ENCODE measurements at places on chromosomes 6 and 20. TPM values are rescaled to one million over a fixed set of nuclear protein-coding genes. Genes with fewer than 3 reads are reported as not detected.

The SLC29A1 gene
- total RNA-seq = 12.8 TPM

The LTA gene
- total RNA-seq = not detected

The FAM162B gene
- total RNA-seq = 0.92 TPM

The SLC22A1 gene
- 0.44 TPM for total RNA-seq

The RSPO4 gene
- not detected for total RNA-seq

The NHLRC1 gene
- total RNA-seq = 0.96 TPM

The BNIP5 gene
- not detected for total RNA-seq

The DLK2 gene
- total RNA-seq = 8.9 TPM

The VAPB gene
- 32.4 TPM for total RNA-seq

The CPXM1 gene
- total RNA-seq = 2.0 TPM

The TBX18 gene
- 1.6 TPM for total RNA-seq

The IP6K3 gene
- 0.08 TPM for total RNA-seq

The BANF2 gene
- not detected for total RNA-seq

The KIFC1 gene
- 19.0 TPM for total RNA-seq

DNA sequence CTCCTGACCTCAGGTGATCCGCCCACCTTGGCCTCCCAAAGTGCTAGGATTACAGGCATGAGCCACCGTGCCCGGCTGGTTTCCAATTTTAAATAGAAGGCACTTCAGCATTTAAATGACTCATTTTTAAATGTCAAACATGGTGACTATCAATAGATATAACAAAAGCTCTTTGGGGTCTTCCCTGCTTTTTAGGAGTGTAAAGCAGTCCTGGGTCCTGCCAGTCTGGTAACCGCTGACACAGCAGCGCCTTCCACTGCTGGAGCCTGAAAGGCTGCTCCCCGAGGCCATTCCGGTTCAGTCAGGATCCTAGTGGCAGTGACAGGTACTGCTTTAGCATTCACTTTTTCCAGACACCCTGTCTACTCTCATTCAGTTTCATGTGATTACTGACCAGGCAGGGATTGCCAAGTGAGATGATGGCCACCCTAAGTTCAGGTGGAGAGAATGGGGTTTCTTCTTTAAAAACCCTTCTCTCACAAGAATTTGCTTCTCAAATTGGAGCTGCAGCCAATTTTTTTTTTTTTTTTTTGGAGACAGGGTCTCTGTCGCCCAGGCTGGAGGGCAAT lies 5.1 kb downstream of the DIDO1 start:
- peak; percentile 63 for ATAC-seq

GRCh38 chr6:20409427-20409971 lies 7.8 kb downstream of the E2F3 start:
- no peak for ATAC-seq

GRCh38 chr20:36461600-36462439 lies 79.5 kb upstream of the MYL9 start:
- ATAC-seq = peak; percentile 0

- no peak for ATAC-seq
Observed at GRCh38 chr20:54083459-54083858, 13.1 kb upstream of the BCAS1 start.

GRCh38 chr6:133951881-133952814 lies 876 bp upstream of the TBPL1 start:
- ATAC-seq = peak; percentile 44

DNA sequence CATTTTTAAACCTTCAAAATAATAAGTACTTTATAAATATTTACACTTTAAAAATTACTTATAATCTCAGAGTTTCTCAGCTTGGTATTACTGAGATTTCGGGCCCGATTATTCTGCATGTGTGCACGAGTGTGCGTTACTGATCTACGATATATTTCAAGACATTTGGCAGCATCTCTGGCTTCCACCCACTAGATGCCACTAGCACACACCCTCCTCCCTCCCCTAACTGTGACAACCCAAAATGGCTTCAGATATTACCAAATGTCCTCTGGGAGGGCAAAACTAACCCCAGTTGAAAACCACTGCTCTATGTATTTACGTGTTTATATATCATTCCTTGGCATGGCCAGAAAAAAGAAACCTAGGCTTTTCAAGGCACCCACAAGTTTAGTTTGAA lies 95.9 kb downstream of the FYN start:
- no peak for ATAC-seq

DNA sequence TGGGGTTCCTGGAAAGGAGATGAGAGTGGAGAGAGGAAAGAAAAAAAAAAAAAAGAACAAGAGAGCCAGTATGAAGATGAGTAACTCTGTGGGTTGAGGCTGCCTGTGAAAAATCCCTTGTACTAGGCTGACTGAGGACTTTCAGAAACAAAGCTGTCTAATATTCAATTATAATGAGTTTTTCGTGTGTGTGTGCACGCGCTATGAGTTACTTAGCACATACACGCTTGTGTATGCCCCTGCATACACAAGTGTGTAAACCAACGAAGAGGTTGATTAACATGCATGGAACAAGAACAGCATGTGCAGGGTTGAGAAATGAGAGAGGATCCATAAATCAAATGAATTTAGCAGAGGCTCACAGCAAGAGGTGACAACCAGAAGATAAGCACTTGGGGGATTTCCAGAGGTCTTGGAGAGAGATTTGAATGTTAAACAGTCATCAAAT lies 4.8 kb upstream of the RBPJL start:
- ATAC-seq = no peak

DNA sequence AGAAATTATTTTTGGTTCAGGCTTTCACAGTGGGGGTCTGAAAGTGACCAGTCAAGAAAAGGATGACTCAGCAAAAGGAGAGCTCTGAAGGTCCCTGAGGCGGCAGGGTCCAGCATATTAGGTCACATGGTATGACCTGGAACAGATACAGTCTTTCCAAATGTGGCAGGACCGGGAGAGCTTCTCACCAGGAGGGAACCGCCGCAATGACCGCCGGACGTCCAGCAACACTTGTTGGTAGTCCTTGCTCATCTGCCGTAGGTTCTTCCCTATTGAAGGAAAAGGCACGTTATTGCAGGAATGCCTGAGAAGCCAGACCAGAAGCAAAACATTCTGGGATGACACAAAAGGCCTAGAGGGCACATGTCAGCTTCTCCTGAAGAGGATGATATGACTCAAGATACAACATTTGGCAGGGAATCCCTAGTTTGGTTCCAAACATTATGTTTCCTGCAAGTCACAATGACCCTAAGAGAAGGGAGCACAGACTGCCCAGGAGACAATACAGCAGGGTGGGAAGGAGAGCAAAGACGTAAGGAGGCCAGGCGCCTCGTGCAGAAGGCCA lies 17.4 kb downstream of the TBC1D20 start:
- no peak for ATAC-seq

GRCh38 chr6:150043501-150044412 lies 18.4 kb upstream of the RAET1L start:
- no peak for ATAC-seq

- no peak for ATAC-seq
Observed at GRCh38 chr6:74780831-74781230, 425.0 kb downstream of the COL12A1 start.

GRCh38 chr6:33481192-33481591 lies 26.8 kb downstream of the ZBTB9 start:
- ATAC-seq = no peak

DNA sequence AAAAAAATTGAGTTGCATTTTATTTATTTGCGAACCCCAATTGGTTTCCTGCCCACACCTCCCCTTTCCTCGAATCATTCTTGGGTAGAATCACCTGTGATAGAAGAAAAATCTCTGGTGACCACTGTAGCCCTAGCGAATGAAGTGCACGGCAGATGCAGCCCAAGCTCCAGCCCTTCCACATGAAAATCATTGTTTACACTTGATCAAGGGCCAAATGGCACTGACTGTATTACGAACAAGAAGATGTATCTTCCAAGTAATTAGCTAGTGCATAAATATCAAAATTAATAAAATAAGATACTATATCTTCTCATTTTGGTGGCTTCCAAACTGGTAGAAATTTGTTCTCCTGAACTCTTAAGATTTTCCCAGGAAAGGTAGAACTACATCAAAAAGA lies 93.4 kb upstream of the ARID1B start:
- ATAC-seq = no peak

DNA sequence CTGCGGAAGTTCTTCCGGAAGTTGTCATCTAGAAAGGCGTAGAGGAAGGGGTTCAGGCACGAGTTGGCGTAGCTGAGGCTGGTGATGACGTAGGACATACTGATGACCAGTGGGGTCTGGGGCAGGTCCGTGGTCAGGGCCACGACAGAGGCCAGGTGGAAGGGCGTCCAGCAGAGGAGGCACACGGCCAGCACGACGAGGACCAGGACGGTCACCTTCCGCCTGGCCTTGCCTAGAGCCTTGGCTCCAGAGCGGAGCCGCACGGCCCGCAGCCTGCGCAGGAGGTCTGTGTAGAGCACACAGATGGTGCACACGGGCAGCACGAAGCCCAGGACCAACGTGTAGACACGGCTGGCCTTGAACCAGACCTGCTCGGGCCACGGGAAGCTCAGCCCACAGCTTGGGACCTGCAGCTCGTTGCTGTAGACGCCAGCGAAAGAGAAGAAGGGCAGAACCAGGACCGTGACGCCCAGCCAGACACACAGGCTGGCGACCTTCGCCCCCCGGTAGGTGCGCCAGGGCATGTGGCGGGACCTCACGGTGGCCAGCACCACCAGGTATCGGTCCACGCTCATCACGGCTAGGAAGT lies 1.4 kb downstream of the NPBWR2 start:
- no peak for ATAC-seq

DNA sequence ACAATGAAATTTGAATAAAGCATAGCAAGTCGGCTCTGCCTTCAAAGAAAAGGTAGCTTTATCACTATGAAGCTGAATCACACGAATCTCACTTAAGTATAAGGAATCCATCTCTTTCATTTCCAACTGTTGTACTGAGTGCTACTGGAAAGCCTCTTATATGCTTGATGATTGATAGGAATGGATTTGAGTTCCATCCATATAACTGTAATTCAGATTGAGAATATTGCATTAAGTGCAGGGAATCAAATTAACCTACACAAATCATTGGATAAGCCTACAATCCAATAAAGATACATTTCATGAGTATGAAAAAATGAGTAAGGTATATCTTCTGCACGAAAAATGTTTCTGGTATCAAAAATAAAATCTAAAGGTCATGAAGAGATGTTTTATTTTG lies 444.8 kb upstream of the PLCB4 start:
- ATAC-seq = no peak

DNA sequence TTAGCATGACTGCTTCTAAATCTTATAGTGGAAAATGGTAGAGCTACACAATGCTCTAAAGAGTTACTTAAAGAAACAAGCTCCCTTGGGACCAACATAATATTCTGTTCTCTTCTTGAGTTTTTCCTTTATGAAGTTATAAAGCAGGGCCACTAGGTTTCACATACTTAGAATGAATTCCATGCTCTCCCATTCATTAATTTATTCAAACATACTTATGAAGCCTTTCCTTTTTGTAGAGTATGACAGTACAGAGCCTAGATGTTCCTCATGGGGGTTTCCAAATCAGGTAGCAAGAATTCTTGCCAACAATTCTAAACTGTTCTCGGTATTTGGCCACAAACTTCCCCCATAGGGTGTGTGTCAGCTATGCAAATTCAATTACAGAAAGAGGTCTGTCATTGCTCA lies 20.6 kb upstream of the FABP7 start:
- ATAC-seq = no peak

GRCh38 chr6:44606504-44606903 lies 219.0 kb downstream of the CDC5L start:
- no peak for ATAC-seq

DNA sequence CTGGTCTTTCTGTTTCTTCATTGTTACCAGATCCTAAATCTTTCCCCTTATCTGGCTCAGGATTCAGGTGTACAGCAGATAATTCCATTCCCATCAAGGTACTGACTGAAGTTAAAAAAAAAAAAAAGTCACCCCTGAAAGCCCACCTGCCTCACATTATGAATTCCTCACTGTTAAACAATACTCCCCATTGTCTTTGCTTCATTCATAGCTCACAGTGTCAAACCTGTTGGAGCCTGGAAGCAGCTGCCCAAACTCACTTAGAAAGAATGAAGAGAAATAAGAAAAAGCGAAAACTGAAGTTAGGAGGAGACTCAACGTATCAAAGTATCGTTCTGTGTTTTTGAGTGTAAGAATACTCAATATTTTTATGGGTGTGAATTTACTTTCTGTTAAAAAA lies 1.8 kb upstream of the DCBLD1 start:
- ATAC-seq = no peak

DNA sequence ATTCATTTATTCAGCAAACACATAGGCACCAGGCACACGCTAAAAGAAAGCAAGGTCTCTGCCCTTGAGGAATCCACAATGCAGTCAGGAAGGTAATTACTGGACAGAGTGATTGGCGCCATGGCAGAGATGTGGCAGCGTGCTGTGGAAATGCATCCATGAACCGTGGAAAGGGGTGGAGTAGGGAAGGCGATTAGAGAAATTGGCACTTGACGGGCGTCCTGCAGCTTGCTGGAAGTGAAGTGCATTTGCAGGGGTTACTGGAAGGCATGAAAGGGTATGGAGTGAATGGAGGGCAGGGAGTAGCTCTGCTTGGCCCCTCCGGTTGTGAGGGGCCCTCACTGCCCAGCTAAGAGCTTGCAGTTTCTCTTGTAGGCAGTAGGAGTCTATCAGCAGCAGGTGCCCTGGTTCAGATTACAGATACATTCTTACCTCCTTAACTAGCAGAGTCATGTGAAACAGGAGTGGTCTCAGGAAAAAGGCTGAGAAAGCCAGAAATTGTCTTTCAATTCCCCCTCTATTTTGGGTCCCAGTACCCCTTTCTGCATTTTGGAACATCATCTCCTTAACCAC lies 122.5 kb upstream of the TIAM2 start:
- ATAC-seq = no peak

DNA sequence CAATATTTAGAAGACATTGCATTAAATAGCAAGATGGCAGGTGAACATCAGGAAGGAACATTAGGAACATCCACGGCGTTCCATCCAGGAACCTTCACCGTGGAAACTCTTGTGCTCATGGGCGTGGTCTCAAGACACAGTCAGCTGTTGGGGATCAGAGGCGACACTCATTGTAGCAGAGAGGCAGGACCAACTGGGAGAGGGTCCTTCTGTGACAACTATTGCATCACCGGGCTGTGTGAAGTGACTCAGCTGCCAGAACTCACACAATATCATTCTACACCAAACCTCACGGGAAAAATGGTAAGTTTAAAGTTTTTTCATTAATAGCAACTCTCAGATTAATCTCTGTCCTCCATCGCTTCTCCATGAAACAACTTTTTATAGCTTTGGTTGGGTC lies 334.8 kb upstream of the SULF2 start:
- no peak for ATAC-seq

DNA sequence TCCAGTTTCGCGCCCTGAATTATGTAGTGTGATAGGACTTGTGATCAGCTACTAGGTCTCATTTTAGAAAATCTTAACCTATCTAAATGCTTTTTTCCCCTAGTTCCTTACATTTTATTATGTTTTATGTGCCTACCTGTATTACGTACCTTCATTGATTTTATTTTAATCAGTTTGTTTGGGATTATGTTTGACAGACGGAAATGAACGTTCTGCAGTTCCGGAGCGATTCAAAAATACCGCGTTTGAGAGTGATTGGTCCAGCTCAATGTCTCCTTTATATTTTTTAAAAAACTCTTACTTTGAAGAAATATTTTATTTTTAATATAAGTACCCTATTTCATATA lies 114.3 kb upstream of the BTN3A2 start:
- ATAC-seq = peak; percentile 14
